ENCODE measurements at places on chromosomes 13 and 19.

- DNase-seq, result no peak
These were observed 405.2 kb upstream of the PRR20A start for GRCh38 chr13:56735537-56735942.

GRCh38 chr13:42378383-42378780 lies 106.4 kb downstream of the AKAP11 start:
- no peak for DNase-seq

- no peak for DNase-seq
These were observed 21.9 kb upstream of the ZNF432 start for GRCh38 chr19:52070496-52070895.

DNA sequence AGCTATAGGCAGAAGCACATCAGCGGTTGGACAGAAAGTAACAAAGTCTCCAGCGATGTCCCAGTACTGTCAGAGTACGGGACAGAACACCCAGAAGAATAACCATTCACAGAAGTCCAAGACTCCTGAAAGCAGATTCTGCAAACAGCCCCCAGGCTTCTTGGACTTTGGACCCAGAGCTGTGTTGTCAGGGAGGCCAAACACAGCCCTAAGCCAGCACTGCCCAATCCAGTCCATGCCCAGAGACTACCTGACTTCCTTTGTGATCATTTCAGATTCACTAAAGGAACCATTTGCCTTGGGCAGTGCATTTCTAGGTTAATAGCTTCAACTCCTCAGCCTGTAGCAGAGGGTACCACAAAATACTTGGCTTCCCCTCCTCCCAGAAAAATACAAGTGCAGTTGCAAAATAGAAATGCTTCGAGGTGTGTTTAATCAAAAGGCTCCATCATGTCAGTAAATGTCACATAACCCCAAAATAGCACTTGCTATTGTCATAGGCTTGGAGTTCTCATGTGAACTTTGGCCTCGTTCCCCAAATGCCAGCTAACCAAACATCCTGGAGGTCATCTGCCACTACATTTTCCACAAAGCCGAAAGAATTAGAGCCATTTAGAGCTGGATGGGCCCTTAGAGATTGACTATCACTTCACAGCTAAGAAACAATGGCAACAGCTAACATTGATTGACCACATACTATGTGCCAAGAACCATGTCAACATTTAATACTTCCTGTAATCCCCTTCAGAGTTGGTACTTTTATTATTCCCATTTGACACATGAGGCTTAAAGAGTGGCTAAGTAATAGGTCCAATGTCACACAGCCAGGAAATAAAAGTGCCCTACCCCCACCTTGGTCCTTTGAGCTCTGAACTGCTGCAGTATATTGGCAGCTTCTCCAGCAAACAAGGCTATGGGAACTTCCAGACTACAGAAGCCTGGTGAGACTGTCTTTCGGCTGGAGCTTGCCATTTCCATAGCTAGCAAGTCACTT lies 329.9 kb downstream of the FOXO1 start:
- no peak for DNase-seq

- no peak for DNase-seq
These were observed 81.1 kb upstream of the SIAH3 start for GRCh38 chr13:45932676-45933075.

GRCh38 chr13:62919491-62919890 lies 1503.8 kb upstream of the PCDH20 start:
- DNase-seq, result no peak

DNA sequence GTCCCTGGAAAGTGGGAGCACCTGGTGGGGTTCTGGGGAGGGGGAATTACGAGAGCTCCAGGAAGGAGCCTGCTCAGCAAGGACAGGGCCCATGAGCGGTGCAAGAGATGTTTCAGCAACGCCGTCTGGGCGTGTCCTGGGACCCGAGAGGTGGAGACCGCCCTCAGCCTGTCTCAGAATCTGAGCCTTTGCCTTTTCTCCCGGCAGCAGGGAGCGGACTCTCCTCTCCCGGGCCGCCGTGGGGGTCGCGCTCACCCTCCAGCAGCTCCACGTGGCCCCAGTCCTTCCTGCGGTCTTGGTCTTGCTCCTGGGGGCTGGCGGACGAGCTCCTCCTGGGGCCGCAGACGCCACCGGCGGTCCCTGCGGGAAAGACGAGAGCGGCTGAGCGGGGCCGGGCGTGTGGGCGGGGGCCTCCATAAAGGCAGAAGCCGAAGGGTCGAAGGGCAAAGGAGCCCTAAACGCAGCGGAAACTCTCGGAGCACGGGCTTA lies 714 bp downstream of the POLRMT start:
- DNase-seq, result no peak

GRCh38 chr13:102667023-102667422 lies 27.8 kb downstream of the METTL21C start:
- DNase-seq, result no peak

DNA sequence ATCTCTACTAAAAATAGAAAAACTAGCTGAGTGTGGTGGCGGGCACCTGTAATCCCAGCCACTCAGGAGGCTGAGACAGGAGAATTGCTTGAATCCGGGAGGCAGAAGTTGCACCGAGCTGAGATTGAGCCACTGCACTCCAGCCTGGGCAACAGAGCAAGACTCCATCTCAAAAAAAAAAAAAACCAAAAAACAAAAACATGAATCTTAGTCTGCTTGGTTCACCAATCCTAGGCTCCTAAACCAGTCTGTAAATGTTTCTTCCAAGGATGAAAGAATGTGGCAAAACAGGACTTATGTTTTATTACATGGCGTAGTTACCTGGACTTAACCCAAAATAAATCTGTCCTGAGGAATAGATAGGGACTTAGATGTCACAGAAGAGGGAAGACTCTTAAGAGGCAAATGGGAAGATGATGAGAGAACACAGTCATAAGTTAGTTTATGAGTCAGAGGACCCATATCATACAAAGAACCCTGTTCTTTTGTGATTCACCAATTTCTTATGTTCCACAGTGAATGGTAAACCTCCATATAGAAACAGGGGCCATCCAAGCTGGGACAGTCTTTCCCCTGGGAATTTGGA lies 6.9 kb upstream of the FBXL3 start:
- DNase-seq, result no peak

DNA sequence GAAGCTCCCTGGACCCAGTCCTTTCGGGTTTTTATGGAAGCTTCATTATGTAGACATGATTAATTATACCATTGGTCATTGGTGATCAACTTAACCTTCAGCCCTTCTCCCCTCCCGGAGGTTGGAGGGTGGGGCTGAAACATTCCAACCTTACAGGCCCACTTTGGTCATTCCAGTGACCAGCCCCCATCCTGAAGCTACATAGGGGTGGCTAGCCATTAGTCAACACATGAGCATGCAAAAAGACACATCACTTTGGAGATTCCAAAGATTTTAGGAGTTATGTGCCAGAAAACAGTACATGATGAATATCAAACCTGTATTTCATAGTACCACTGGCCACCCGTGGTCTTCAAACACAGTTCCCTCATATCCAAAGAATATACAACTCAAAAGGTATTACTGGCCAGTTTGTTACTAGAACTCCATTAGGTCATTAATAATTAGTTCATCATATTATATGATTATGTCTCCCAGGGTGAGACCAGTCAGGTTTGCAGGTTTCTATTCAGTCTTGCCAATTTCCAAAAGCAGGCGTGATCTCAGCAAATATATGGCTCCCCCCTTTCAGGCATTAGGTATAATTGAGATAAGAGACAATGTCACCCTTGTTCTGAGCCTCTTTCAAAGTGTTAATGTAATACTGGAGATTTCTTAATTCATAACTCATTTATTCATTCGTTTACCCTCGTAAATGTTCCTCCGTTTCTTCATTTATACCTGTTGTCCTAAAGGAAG lies 11.1 kb downstream of the PPP5C start:
- DNase-seq, result no peak

DNA sequence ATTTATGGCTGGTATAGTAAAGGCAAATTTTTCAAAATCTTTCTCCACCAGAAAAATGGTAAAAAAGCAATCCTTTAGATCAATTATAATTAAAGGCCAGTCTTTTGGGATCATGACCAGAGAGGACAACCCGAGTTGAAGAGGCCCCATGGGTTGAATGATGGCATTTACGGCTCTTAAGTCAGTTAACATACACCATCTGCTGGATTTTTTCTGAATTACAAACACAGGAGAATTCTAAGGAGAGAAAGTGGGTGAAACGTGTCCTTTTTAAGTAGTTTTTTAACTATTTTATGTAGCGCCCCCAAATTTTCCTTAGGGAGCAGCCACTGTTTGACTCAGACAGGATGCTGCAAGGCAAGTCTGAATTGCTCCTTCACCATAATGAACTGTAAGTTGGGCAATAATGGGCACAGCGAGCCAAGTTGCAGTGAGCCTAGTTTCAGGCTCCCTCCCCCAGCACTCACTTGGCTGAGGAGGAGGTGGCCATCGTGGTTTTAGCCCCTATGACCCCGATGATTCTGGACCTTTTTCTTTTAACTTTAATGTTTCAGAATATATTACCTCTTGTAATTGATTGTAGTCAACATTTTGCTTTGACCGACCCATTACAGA lies 13.6 kb upstream of the ZNF611 start:
- DNase-seq, result no peak

GRCh38 chr19:54186934-54187381 lies 2.4 kb downstream of the MBOAT7 start:
- DNase-seq, result no peak

- no peak for DNase-seq
These were observed 26.8 kb upstream of the CEBPG start for GRCh38 chr19:33346665-33347064.

- no peak for DNase-seq
These were observed 446.0 kb downstream of the EFNB2 start for GRCh38 chr13:106089261-106089980.

GRCh38 chr19:28010656-28011055 lies 1202.3 kb downstream of the UQCRFS1 start:
- DNase-seq, result no peak

DNA sequence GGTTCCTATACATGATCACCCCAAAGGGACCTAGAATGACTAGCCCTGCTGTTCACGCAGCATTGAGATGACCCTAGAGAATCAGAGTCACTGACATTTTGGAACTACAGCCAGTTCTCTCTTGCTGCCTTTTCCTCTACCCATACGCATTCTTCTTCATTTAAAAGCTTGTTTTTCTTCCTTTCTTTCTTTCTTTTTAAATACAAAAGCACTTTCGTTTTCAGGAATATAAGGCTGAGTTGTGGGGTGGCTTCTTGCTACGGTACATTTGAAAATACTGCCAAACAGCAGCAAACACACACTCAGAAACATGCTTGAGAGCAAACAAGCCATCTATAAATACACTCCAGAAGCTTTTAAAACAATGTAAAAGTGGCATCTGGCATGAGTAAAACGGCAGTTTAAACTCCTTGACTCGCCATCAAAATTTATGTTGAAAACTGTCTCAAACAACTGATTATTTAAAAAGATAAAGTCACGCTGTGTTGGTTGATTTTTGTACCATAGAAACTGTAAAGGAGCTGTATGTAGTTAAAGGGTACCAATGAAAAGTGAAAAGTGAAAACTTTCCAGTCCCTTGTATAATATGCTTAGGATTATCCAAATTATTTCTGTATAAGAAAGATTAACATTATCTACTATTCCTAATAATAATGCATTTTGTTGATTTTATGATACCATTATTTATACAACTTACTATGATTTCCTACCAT lies 95.6 kb downstream of the PCDH9 start:
- DNase-seq, result no peak

GRCh38 chr13:35475960-35476943 lies at the start of gene MAB21L1:
MAB21L1 (minus strand) TSS chr13:35476689; CDS start chr13:35476138, 551 bp downstream.
- peak; percentile 45 for DNase-seq

GRCh38 chr19:17755977-17756670 lies 4.8 kb downstream of the FCHO1 start:
- no peak for DNase-seq

GRCh38 chr19:40312533-40312932 lies 27.4 kb upstream of the AKT2 start:
- DNase-seq, result no peak

- DNase-seq, result no peak
These were observed 480.7 kb downstream of the MYO16 start for GRCh38 chr13:109110159-109110558.

DNA sequence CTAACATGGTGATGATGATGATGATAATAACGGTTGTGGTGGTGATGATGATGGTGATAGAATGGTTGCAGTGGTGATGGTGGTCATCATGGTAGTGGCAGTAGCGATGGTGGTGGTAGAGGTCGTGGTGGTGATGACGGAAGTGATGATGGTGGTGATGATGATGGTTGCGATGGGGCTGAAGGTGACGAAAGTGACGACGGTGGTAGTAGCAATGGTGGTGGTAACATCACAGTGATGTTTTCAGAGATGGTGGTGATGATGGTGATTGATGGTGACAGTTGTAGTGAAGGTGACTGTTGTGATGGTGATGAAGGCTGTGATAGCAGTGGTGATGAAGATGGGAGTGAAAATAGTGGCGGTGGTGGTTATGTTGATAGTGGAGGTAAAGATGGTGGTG lies 3.6 kb upstream of the ADGRE3 start:
- DNase-seq, result no peak

DNA sequence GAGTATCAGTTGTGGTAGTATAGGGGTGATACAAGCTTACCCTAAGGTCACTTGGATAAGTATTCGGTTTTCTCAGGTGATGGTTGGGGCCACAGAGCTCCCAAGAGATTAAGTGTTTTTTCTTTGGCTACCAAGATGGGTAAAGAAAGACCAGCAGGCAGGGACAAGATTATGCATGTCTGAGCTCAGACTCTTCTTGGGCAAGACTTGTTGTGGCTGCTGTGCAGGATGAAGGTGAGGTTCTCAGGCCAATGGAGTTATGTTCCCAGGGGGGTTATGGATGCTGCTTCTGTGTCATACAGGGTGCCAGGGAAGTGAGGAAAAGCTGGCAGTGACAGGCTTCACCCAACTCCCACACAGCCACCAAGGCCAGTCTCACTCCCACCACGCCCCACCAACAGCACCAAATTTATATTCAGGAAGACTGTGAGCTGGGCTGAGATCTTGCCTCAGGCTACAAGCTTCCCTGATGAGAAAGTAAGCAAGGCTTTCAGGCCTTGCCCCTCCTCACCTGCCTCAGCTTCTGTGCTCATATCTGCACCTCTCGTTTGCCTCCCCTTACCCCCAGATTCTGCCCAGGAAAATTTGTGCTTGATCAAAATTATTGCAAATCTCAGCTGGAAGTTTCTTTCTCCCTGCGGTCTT lies 511.8 kb upstream of the SLITRK1 start:
- no peak for DNase-seq

- no peak for DNase-seq
These were observed 367.3 kb downstream of the KCNRG start for GRCh38 chr13:50382511-50382910.

Data from tibial artery (tissue), 4 donors.